Activated CD8-positive, alpha-beta memory T cell treated with anti-CD3 and anti-CD28 coated beads, Interleukin-2, amount 10 ng/mL, durations not matched to agents 7 days and 5 days (primary cell): ENCODE measurements at places on chromosomes 5 and 9. TPM values are rescaled to one million over a fixed set of nuclear protein-coding genes. Genes with fewer than 3 reads are reported as not detected.

IFNA2 gene
- not detected for total RNA-seq

C8G gene
- 1.7 TPM for total RNA-seq

RIC1 gene
- total RNA-seq, result 22.6 TPM

FOXD4 gene
- total RNA-seq, result 0.49 TPM

NSUN2 gene
- total RNA-seq, result 111 TPM

C5orf52 gene
- not detected for total RNA-seq

SLC26A2 gene
- total RNA-seq, result 8.4 TPM

PALM2AKAP2 gene
- total RNA-seq, result not detected

LCN10 gene
- total RNA-seq, result not detected

PRELID2 gene
- 2.2 TPM for total RNA-seq

TEX48 gene
- 1.6 TPM for total RNA-seq

CRB2 gene
- total RNA-seq, result not detected

TTF1 gene
- 29.7 TPM for total RNA-seq

PNPLA7 gene
- 3.0 TPM for total RNA-seq

TMEM171 gene
- total RNA-seq, result not detected

PCDHGA3 gene
- total RNA-seq, result not detected

RNF180 gene
- not detected for total RNA-seq

PCDHGB2 gene
- total RNA-seq, result 0.67 TPM

PLEKHG4B gene
- total RNA-seq, result not detected

ELOVL7 gene
- 0.44 TPM for total RNA-seq

PCDHA1 gene
- total RNA-seq, result not detected

FBP2 gene
- not detected for total RNA-seq

SLC34A3 gene
- total RNA-seq, result not detected

SEMA5A gene
- total RNA-seq, result 0.02 TPM

TMEM252 gene
- total RNA-seq, result not detected

LIX1 gene
- total RNA-seq, result not detected

STKLD1 gene
- 0.20 TPM for total RNA-seq

ABCA1 gene
- total RNA-seq, result 0.23 TPM

FCN2 gene
- not detected for total RNA-seq

PRRT1B gene
- not detected for total RNA-seq

PHYKPL gene
- 120 TPM for total RNA-seq

TNC gene
- 0.32 TPM for total RNA-seq

C5orf58 gene
- not detected for total RNA-seq

DEPDC1B gene
- total RNA-seq, result 38.7 TPM

DMGDH gene
- total RNA-seq, result 0.70 TPM
